ENCODE measurements at places on chromosomes 5 and 9.

DNA sequence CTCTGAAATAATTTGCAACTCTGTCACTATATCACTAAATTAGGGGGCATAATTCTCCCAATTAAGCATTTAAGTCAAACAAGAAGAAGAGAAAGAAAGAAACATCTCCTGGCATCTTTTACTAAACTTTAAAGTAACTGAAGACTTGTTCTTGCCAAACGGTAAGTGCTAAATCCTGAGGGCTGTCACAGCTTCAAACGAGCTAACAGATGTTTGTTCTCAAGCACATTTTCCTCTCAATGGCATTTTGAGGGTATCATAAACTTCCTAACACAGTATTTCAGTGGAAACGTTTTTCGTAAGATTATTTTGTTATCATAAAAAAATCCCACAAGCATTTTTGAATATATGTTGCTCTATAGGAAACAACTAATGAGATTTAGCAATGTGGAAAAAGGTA is 169.5 kb upstream of the TAS2R1 start:
- no peak for DNase-seq

- DNase-seq = no peak
Measured at GRCh38 chr9:13587571-13587970, 308.1 kb upstream of the MPDZ start.

DNA sequence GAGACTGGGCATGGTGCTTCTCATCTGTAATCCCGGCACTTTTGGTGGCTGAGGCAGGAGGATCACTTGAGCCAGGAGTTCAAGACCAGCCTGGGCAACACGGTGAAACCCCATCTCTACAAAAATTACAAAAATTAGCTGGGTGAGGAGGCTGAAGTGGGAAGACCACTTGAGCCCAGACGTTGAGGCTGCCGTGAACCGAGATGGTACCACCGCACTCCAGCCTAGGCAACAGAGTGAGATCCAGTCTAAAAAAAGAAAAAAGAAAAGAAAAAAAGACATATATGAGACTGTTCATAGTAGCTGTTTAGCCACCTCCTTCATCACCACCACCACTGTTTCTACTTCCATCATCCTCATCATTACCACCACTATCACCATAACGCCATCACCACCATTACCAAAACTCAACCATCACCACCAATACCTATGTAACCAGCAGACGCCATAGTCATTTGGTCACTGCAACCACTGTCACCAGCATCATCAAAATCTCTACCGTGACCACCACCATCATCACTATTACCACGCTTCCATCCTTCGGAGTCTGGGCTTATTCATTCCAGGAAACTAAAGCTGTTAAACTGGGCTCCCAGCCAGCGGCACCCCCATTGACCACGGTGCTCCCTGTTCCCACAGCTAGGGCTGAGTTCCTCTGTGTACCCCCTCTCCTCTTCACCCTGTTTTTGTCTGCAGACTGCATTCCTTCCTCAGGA is 8.4 kb upstream of the KIF12 start:
- no peak for DNase-seq

- DNase-seq = no peak
Measured at GRCh38 chr5:57836921-57837320, 354.3 kb upstream of the ACTBL2 start.

DNA sequence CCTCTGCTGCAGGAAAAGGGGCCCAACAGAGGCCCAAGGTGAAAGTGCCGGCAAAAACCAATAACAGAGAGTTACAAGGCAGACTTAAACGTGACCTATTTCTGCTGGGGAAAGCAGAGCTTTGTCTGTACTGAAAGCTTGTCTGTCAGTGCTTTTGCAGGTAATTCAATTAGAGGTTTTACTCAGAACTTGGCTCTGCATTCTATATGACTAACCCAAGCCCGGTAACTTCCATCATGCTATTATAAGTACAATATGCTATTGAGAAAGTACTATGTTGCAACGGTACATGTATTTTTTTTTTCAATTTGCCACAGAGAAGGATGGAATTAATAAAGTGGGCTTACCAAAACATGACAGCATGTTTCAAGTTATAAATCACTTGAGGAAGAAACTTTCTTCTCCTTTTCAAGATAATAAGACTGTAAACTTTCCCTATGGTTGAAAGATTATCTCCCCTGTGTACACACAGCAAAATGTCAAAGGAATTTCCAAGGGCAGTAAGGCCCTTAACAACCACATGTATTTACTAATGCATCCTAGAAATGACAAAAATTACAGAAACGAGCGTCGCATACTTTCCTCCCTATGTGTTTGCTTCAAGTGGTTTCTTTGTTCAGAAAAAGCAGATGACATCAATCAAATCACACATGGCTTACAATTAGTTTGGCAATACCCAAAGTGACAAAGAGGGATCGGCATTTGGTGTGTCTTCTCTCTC is 282.4 kb downstream of the EFNA5 start:
- no peak for DNase-seq
